Kidney (tissue), 22 donors: ENCODE measurements at places on chromosomes 3 and 15.
A peak's percentile ranks its signal among the peaks of the same experiment; 100 is the strongest.

- no peaks in the 10 kb centered on the region for H3K36me3 ChIP-seq
- no peak for DNase-seq
- H3K27ac ChIP-seq = peak overlapping the region; percentile 49
- H3K27me3 ChIP-seq = no peaks in the 10 kb centered on the region
- no peak overlapping the region for H3K4me3 ChIP-seq
Measured at GRCh38 chr3:141237701-141238521, 6.3 kb downstream of the PXYLP1 start.

- H3K4me1 ChIP-seq = no peaks in the 10 kb centered on the region
- no peak for DNase-seq
- no peaks in the 10 kb centered on the region for H3K36me3 ChIP-seq
- H3K27me3 ChIP-seq = no peaks in the 10 kb centered on the region
- no peak overlapping the region for H3K4me3 ChIP-seq
Measured at GRCh38 chr15:39312984-39313383, 267.9 kb upstream of the THBS1 start.

DNA sequence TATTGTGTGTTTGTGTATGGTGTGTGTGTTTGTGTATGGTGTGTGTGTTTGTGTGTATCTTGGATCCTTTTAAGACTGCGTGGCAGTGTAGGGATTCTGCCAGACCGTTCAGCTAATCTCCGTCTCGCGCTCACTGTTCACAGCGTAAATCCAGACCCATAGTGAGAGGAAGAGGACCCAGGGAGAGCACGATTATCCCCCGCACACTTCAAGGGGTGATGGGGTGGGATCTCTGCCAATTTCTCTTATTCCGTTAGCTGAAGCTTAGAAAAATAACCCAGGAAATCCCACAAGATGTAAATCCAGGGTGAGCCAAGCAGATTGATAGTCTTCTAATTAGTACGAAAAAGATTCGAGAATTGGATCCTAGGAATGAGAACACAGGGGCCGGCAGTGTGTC is 381.2 kb downstream of the GABRG3 start:
- no peaks in the 10 kb centered on the region for H3K36me3 ChIP-seq
- no peak overlapping the region for H3K27ac ChIP-seq
- no peak overlapping the region for H3K4me3 ChIP-seq
- DNase-seq = no peak

GRCh38 chr3:132629928-132630327 is 29.7 kb downstream of the ACAD11 start:
- no peak overlapping the region for H3K4me3 ChIP-seq
- no peak overlapping the region for H3K27ac ChIP-seq
- no peaks in the 10 kb centered on the region for H3K36me3 ChIP-seq
- DNase-seq = no peak
- H3K4me1 ChIP-seq = no peaks in the 10 kb centered on the region

- no peaks in the 10 kb centered on the region for H3K36me3 ChIP-seq
- H3K4me3 ChIP-seq = no peak overlapping the region
- no peak overlapping the region for H3K27ac ChIP-seq
- DNase-seq = no peak
- no peaks in the 10 kb centered on the region for H3K27me3 ChIP-seq
Measured at GRCh38 chr3:122766430-122766829, 27.2 kb downstream of the HSPBAP1 start.

DNA sequence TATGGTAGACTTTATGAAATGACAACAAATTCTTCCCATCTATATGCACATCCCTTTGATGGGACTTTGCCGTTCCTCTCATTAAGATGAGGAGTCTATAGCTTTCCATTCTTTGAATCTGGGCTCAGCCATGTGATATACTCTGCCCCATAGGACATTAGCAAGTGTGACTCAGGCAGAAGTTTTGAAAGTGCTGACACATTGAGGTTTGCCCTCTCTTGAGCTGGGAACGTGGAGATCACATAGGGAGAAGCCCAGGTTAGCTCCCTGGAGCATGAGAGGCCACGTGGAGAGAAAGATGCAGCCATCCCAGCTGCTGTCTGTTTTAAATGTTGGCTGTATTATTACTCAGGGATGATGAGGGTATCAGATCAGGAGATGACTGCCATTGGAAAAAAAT is 67.7 kb upstream of the OXTR start:
- no peaks in the 10 kb centered on the region for H3K27me3 ChIP-seq
- no peak for DNase-seq
- H3K4me1 ChIP-seq = no peaks in the 10 kb centered on the region
- H3K36me3 ChIP-seq = no peaks in the 10 kb centered on the region

- no peak overlapping the region for H3K4me3 ChIP-seq
- H3K36me3 ChIP-seq = no peaks in the 10 kb centered on the region
- DNase-seq = no peak
- no peak overlapping the region for H3K27ac ChIP-seq
- no peaks in the 10 kb centered on the region for H3K27me3 ChIP-seq
Measured at GRCh38 chr15:85036716-85037115, 55.1 kb downstream of the PDE8A start.

DNA sequence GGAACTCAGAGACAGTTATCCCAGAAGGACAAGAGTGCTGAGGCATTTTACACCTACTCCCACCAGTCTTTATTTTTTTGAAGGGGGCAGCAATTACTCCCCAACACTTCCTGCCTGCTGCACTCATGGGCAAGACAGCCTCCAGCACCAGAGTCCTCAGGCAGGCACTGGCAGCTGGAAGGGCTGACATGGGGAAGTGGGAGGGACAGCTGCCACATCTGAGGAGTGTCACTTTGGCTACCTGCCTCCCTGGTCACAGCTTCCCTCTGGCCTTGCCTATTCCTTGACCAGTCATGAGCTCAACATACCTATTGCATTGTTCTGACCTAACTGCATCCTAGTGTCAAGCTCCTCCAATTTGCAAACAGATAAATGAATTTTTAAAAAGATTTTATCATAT is 10.2 kb upstream of the LACTB start:
- no peak overlapping the region for H3K4me3 ChIP-seq
- H3K27me3 ChIP-seq = no peaks in the 10 kb centered on the region
- no peak for DNase-seq

DNA sequence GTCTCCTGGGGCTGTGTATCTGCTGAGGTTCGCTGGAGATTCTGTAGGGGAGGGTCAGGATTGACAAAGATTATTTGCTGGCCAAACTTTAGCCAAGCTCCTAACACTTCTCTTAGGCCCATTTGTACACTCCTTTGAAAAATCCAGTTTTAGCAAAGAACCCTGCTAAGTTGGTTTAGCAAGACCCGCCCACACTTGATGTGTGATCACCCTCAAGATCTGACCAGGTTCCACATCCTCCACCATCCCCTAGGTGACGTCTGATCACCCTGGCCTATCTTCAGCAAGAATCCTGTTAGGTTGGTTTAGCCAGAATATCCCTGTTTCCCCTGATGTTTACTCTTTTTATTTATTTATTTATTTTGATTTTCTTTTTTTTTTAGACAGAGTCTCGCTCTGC is 14.8 kb upstream of the SLC35G2 start:
- H3K27ac ChIP-seq = no peak overlapping the region
- H3K4me1 ChIP-seq = no peaks in the 10 kb centered on the region
- H3K4me3 ChIP-seq = no peak overlapping the region

DNA sequence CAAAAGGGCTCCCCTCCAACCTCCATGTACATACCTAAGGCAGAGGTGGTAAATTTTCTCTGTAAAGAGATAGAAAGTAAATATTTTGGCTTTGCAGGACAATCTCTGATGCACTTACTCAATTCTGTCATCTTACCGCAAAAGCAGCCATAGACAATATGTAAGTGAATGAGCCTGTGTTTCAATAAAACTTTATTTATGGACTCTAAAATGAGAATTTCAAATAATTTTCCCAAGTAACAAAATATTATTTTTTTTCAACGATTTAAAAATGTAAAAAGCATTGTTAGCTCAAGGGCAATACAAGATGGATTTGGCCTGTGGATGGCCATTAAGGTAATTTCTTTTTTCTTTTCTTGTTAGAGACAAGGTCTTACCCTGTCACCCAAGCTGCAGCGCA is 44.7 kb downstream of the SHQ1 start:
- H3K4me1 ChIP-seq = no peaks in the 10 kb centered on the region
- H3K4me3 ChIP-seq = no peak overlapping the region
- no peak overlapping the region for H3K27ac ChIP-seq
- no peak for DNase-seq
- H3K36me3 ChIP-seq = no peaks in the 10 kb centered on the region

GRCh38 chr3:52231502-52232278 is 6.2 kb upstream of the TLR9 start:
- no peak overlapping the region for H3K4me3 ChIP-seq
- H3K4me1 ChIP-seq = no peaks in the 10 kb centered on the region
- H3K27ac ChIP-seq = no peak overlapping the region
- no peaks in the 10 kb centered on the region for H3K27me3 ChIP-seq
- peaks cover 19% of the 10 kb centered on the region for H3K36me3 ChIP-seq
- DNase-seq = no peak

DNA sequence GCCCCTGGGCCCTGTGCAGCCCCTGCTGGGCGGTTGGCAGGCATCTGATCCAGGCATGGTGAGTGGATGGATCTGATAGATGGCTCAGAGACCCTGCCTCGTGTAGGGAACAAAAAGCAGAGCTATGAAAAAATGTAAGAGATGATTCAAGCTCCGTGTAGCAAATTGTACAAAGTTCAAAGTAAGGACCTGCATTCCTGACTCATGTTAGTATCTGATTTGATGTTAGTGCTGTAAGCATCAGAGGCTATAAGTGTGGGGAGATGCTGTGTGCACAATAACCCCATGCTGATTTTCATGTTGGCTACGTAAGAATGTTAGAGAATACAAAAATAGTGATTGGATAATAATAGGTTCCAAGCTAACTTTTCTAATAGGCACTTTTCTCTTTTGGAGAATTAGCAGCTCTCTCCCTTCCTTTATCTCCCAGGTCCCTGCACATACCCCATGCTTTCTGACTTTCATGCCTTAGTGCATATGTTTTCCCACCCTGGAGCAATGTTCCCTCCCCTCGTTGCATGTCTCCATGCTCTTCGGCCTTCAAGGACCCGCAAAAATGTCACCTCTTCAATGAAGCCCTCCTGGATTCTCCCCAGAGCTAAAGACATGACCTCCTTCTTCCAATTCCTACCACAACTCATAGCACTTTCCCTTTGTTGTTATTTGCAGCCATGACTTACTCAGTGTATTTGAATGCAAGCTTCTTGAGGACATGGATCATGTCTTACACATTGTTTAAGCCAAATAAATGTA is 1.6 kb downstream of the CCR9 start:
- no peak overlapping the region for H3K27ac ChIP-seq
- no peaks in the 10 kb centered on the region for H3K4me1 ChIP-seq
- H3K27me3 ChIP-seq = no peaks in the 10 kb centered on the region
- no peak for DNase-seq

- peaks cover 7% of the 10 kb centered on the region for H3K36me3 ChIP-seq
- peaks cover 21% of the 10 kb centered on the region for H3K4me1 ChIP-seq
- H3K27ac ChIP-seq = peak overlapping the region; percentile 70
- no peaks in the 10 kb centered on the region for H3K27me3 ChIP-seq
- H3K4me3 ChIP-seq = peak overlapping the region; percentile 50
Measured at GRCh38 chr15:73996939-73997338, 2.4 kb downstream of the PML start.

DNA sequence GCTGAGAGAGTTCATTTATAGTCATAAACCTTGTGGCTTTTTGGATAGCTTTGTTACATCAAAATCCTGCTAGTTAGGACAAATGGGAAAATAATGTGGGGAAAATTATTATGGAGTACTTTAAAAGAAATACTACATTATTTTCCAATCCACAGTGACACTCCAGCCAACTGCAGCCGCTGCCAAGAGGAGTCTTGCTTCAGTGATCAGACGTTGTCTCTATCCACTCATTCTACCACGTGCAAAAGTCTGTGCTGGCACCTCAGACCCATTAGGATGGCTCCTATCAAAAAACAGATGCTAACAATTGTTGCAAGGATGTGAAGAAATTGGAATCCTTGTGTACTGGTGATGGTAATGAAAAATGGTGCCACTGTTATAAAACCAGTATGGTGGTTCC is 128.6 kb upstream of the IQSEC1 start:
- H3K36me3 ChIP-seq = no peaks in the 10 kb centered on the region
- no peak overlapping the region for H3K4me3 ChIP-seq
- no peak for DNase-seq
- H3K27ac ChIP-seq = no peak overlapping the region
- H3K4me1 ChIP-seq = no peaks in the 10 kb centered on the region

GRCh38 chr15:86765281-86765680 is 685.6 kb downstream of the AGBL1 start:
- DNase-seq = peak; percentile 47
- H3K36me3 ChIP-seq = no peaks in the 10 kb centered on the region
- no peaks in the 10 kb centered on the region for H3K4me1 ChIP-seq

DNA sequence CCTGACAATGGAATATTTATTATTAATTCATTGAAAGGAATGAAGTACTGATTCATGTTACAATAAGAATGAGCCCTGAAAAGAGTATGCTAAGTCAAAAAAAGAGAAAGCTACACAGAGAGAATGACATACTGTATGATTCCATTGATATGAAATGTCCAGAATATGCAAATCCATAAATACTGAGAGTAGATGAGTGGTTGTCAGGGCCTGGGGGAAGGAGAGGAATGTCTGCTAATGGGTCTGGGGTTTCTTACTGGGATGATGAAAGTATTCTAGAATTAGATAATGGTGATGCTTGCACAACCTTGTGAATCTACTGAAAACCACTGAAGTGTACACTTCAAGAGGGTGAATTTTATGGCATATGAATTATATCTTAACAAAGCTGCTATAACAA is 79.9 kb upstream of the HACD2 start:
- peaks cover 4% of the 10 kb centered on the region for H3K36me3 ChIP-seq
- H3K27ac ChIP-seq = no peak overlapping the region
- DNase-seq = no peak
- no peaks in the 10 kb centered on the region for H3K27me3 ChIP-seq

- no peaks in the 10 kb centered on the region for H3K36me3 ChIP-seq
- H3K27me3 ChIP-seq = no peaks in the 10 kb centered on the region
- no peak overlapping the region for H3K4me3 ChIP-seq
- no peak overlapping the region for H3K27ac ChIP-seq
- DNase-seq = no peak
Measured at GRCh38 chr3:56123487-56123886, 344.8 kb downstream of the ERC2 start.

DNA sequence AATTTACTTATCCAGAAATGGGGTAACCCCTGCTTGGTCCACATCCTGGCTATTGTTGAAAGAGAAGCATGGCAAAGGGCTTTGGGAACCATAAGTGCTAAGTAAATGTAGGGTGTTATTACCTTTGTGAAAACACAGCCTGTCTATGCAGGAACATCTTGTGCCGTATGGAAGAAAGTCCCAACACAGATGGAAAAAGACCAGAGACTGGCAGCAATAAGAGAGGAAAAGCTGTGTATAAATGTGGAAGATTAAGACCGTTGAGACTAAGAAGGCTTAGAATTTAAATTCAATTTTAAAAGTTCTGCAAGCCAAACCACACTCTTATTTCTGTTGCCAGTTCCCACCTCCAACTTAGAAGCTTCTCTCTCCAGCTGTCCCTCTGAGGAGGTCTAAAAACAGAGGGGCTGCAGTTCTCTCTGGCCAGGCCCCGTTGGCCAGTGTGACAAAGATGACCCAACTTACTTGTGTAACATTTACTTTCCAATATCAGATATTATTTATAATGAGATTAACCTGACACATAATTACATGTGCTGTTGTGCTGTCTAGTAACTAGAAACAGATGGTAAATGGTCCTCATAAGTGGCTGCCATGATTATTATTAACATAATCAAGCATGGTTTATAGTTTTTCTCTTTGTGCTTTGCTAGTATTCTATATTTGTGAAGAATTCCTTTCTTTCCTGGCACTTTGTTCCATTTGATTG is 7.0 kb downstream of the MINDY4B start:
- H3K4me3 ChIP-seq = no peak overlapping the region
- no peaks in the 10 kb centered on the region for H3K36me3 ChIP-seq
- H3K27me3 ChIP-seq = no peaks in the 10 kb centered on the region
- H3K27ac ChIP-seq = no peak overlapping the region
- no peaks in the 10 kb centered on the region for H3K4me1 ChIP-seq
